ENCODE measurements at places on chromosomes 7 and 10.

GRCh38 chr7:141076377-141076776 lies 2.5 kb downstream of the TMEM178B start:
- peak; percentile 44 for DNase-seq

GRCh38 chr7:43761938-43762692 lies 3.6 kb downstream of the BLVRA start:
- DNase-seq = no peak

DNA sequence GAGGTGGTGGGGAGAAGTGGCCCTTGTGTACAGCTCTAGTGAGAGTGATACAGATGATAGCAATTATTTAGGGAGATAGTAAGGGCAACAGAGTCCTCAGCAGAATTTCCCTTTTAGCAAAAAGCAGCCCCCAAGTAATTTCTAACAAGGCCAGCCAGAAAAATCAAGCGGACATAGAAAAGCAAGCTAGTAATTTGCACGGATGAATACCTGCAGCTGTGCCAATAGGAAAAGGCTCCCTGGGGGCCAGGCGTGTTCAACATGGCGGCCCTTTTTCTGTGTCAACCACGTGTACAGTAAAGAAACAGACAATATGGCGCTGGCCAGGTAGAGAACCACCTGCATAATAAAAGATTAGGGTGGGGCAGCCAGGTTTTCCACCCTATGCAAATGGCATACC lies 7.4 kb downstream of the MCM10 start:
- DNase-seq = peak; percentile 26

- no peak for DNase-seq
Measured at GRCh38 chr10:98427011-98427515, 12.1 kb upstream of the PYROXD2 start.

- no peak for DNase-seq
Measured at GRCh38 chr10:79269443-79269842, 77.8 kb upstream of the PPIF start.

- DNase-seq = no peak
Measured at GRCh38 chr10:72687035-72687434, 4.9 kb upstream of the MCU start.

DNA sequence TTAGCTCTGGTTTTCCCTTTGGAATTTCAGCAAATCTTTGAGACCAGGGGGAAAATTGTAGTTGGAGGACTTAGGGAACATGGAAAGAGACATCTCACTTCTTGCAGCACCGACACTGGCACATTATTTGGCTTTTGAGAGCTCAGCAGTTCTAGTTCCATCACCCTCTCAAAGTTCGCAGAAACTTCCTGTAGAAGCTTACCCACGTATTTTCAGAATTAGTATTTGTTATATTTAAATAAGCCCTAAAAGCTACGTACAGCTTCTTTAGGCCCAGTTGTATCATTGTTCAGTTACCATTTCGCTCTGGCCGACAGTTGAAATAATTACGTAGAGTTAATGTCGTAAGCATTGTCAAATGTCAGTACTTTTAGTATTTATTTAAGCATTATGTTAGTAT lies 13.4 kb downstream of the CEP55 start:
- no peak for DNase-seq

DNA sequence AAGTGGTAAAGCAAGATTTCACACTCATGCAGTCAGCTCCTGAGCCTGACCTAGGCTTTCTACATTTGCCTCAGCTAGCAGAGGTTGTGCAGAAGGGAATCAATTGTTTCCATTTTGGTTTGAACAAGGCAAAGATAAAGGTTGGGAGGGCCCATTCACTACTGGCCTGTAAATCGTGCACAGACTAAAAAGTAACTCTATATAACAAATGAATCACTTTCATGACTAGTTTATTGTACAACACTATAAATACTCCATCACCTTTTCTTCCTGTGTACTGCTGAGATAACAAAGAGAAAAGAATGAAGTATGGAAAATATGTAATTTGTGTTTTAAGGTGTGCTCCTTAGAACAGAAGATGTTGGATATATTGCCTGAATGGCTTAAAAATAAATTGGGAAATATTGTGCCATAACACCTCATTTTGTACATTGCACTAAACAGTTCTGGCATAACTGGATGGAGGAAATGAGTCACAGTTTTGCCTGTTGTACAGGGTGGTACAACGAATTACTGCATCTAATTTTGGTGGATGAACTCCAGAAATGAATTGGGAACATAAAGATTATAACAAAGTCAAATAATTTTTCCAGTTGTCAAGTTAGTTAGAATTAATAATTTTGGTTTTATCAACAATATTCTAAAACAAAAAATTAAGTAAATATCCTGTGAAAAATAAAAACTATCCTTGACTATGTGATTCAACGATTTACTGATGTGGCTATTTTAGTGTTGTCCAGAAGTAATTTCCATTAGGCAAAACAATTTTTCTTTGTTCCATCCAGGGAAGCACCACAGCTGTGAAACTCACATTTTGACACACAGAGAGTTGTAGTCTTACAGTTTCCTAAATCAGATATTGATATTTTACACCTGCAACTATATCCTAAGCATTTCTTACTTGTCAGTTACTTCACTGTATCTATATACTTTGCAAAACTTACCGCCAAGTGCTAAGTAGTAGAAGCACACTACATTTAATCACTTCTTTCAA lies 18.0 kb downstream of the SEMA3C start:
- no peak for DNase-seq

GRCh38 chr10:132631338-132631735 lies 93.8 kb downstream of the INPP5A start:
- no peak for DNase-seq

GRCh38 chr10:129385600-129385999 lies 81.4 kb upstream of the MGMT start:
- DNase-seq = no peak

GRCh38 chr7:147207988-147208387 lies 1091.4 kb downstream of the CNTNAP2 start:
- no peak for DNase-seq

GRCh38 chr7:68691261-68692216 lies 906.7 kb upstream of the AUTS2 start:
- no peak for DNase-seq

DNA sequence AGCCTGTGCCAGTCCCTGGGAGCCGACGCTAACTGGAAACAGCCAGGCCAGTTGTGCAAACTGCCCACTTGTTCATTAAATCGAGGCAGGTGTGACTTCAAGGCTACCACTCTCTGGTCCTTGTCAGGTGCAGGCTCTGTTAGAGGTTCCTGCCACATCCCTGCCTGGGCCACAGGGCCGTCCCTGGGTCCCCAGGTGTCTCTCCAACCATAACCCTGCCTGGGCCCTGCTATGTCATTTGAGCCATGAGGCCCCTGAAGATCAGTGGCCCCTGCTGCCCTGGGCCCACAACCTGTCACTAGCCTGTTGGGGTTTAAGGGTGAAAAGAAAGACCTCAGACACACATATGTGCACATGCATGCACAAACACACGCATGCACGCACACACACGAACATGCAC lies 326.9 kb downstream of the TNS3 start:
- no peak for DNase-seq

GRCh38 chr10:97007417-97007816 lies 175.3 kb downstream of the LCOR start:
- DNase-seq = no peak

GRCh38 chr10:36515319-36515718 lies 610.1 kb upstream of the ANKRD30A start:
- DNase-seq = no peak

- DNase-seq = no peak
Measured at GRCh38 chr7:16484453-16485158, 19.1 kb upstream of the SOSTDC1 start.

GRCh38 chr10:71059054-71059818 lies 153.1 kb upstream of the UNC5B start:
- no peak for DNase-seq

DNA sequence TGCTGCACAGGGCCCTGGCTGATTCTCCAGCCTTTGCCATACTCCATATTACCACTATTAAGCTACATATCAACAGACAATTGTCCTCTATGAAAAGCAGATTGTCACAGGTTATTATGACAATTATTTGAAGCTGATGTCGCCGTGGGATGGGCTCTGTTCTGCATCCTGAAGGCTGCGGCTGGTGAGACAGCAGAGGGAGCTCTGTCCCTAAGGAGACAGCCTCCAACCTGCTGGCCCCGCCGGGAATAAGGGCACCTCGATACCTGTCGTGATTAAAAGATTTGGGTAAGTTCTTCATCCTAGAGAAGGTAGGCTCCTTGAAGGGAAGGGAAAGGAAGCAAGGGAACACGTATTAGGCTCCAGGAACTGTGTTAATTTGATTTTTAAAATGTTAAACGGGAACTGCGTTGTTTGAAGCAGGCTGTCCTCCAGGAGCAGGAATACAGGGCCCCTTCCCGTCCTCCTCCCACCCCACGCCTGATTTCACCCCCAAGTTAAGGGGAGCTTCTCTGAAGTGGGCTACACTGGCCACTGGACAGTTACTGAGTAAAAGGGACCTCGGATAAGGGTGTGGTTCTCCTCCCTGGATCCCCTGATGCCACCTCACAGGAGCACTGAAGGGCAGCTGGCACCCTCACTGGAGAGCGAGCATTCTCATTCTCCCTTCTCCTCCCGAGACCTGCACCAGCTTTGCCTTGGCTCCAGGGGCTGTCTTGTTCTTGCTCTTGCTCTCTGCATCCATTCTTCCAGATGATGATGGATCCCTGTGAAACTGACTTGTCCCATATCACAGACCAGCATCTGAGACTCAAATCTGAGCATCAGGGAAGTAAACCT lies 11.8 kb upstream of the TIAL1 start:
- DNase-seq = no peak

GRCh38 chr10:6689036-6689435 lies 109.0 kb upstream of the PRKCQ start:
- no peak for DNase-seq

GRCh38 chr7:37359662-37360444 lies 88.8 kb downstream of the ELMO1 start:
- peak; percentile 19 for DNase-seq

DNA sequence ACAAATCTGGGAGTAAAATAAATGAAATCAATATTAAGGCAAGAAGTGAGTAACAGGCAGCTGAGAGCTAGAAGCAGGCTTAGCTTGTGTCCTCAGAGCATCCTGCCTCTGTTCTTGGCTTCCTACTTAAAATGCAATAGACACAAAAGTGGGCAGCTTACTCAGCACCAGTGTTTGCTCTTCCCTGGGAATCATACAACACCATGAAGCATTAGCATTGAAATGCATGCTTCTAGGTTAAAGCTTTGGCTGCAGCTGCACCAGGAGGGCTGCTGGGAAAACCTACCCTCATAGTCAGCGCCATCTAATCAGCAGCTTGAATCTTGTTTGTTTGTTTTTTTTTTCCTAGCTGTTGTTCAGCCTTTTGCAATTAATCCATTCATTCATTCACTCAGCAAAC lies 104.2 kb upstream of the VWC2 start:
- no peak for DNase-seq

DNA sequence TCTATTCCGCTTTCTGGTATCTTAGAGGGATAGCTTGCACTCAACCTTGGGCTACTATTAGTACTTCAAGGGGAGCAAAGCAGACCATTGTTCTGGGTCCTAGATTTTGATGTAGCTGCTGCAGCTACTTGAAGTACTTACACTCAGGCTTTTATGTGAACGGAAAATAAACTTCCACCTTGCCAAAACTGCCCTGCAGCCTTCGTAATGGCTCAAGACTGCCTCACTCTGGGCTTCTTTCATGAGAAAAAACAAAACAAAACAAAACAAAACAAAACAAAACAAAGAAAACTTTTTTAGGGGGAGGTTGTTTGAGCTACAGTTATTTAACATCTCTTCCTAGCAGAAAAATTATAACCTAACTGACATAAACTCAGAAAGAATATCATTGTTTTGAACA lies 19.4 kb upstream of the EPHB6 start:
- DNase-seq = no peak

DNA sequence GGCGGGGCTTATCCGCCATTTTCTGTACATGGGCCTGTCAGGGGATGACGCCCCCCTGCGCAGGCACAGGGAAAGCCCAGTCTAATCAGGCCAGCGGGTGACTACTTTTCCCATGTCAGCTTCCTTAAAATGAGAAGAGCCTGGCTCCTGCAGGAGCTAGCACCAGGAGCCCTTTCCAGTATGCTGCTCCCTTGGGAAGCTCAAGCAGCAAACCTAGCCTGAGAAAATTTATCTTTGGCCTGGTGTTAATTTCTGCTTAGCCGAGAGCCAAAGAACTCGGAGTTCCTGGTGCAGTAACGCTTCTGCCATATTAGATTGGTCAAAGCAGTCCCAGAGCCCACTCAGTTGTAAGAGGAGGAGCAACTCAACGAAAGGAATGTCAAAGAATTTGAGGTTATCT lies 239.0 kb upstream of the PHYHIPL start:
- DNase-seq = no peak

DNA sequence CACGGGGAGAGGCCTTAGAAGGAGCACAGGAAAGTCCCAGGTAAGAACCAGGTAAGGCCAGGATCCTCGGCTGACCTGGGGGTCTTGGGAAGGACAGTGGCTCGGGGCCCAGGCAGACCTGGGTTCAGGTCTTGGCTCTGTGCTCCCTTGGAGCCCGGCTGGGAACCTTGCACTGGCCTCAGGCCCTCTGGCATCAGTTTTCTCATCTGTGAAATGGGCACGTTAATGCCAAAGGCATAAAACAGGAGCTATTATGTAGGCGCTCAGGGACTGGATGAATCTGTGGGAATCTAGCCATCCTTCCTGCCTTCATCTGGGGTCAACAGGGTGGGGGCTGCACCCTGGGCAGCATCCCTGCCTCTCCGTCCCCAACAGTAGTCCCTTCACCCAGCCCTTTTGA lies 8.3 kb upstream of the SLC29A4 start:
- DNase-seq = no peak

- no peak for DNase-seq
Measured at GRCh38 chr10:129758207-129759021, 205.7 kb downstream of the EBF3 start.

DNA sequence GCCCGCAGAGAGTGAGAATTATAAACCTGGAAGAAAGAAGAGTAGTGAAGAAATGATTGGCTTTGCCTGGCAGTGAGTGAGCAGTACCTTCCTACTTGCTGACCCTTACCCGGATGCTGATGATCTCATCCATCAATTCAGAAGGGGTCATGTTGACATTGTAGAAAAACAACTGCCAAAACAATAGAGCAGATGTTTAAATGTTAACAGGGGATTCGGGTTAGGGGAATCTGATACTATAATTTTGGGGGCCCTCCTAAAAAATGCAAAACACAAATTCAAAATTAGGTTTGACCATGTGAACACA lies 78.1 kb downstream of the MYOF start:
- no peak for DNase-seq

DNA sequence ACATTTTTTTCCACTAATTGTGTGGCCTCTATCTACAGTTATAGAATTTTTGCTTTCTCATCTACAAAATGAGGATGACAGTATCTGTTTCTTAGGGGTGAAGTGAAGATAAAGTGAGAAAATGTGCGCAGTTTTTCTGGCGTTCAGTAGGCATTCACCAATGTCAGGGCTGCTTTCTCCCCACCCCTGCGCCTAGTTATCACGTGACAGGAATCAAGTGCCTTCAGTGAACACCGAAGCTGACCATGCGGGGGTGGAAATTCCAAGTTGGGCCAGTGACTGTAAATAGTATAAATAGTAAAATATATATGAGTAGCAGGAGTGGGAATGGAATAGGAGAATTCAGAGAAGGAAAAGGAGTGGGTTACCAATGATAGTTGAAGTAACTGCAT lies 77.4 kb downstream of the TAF3 start:
- no peak for DNase-seq

GRCh38 chr10:124998624-124999291 lies 56.8 kb downstream of the ZRANB1 start:
- no peak for DNase-seq
